ENCODE measurements at places on chromosomes 3 and 15.
A peak's percentile ranks its signal among the peaks of the same experiment; 100 is the strongest.

DNA sequence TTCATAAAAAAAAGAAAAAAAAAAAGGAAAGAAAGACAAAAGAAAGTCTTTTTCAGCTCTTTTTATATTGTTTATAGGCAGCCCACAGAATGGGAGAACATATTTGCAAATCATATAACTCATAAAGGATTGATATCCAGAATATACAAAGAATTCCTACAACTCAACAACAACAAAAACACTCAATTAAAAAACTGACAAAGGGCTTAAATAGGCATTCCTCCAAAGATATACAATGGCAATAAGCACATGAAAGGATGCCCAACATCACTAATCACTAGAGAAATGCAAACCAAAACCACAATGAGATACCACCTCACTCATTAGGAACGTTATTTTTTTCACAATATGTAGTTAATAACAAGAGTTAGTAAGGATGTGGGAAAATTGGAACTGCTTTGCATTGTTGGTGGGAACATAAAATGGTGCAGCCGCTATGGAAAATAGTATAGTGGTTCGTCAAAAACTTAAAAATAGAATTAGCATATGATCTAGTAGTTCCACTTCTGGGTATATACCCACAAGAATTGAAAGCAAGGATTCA is 54.2 kb upstream of the CMTM8 start:
- no peak for DNase-seq

- DNase-seq, result no peak
These were observed 273.0 kb downstream of the EPHB1 start for GRCh38 chr3:135068011-135068410.

- no peak for DNase-seq
These were observed 129.2 kb downstream of the NEK10 start for GRCh38 chr3:27239951-27240350.

DNA sequence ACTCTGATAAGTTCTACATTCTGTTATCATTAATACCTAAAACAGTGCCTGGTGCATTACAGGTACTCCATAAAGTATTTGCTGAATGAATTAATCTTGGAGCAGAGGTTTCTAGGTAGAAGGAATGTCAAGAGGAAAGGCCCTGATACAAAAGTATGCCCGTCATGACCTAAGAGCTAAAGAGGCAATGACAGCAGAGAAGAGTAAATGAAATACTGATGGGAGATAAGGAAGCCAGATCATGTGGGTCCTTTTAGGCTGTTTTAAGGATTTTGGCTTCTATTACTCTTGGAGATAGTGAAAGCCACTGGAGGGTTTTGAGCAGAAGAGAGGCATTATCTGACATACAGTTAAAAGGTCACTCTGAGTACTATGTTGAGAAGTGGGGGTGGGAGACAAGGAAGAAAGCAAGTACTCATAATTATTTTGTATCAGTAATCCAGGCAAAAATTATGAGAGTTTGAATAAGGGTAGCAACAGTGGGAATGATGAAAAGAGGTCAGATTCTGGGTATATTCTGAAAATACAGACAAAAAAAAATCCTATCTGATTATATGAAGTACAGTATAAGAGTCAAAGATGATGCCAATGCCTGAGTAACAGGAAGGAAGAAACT is 48.3 kb downstream of the DENND4A start:
- no peak for DNase-seq

GRCh38 chr3:124529826-124530571 is 200.3 kb upstream of the UMPS start:
- no peak for DNase-seq

DNA sequence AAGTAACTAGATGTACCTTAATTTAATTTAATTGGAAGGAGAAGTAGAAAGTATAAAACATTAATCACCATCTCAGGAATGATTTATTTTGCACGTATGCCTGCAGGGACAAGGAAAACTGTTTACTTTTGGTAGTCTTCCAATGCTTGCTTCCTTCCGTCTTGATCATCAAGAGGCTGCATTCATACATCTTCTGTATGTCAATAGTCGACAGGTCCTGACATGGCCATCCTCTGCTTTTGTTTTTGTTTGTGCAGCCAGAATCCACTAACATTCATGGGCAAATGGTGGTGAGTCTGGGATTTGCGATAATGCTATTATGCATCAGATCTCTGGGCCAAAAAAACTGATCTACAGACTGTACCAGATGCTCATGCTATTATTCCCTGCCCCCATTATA is 56.6 kb upstream of the ZPLD1 start:
- DNase-seq, result no peak

DNA sequence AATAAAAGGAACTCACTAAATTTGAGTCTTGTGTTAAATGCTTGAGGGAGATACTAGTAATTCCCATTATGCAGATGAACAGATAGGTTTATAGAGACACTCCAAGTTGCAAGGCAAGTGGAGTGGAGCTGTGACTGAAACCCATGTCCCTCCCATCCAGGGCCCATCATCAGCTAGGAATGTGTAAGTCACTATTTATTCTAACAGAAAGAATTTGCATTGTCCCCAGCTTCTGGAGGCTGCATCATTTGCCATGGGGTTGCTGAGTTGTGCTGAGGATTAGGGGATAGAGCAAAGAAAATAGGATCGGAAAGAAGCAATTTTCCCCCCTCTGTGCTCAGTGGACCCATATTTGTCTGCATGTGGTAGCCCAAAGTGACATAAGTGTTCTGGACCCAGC is 197.4 kb upstream of the RGMA start:
- DNase-seq, result no peak

DNA sequence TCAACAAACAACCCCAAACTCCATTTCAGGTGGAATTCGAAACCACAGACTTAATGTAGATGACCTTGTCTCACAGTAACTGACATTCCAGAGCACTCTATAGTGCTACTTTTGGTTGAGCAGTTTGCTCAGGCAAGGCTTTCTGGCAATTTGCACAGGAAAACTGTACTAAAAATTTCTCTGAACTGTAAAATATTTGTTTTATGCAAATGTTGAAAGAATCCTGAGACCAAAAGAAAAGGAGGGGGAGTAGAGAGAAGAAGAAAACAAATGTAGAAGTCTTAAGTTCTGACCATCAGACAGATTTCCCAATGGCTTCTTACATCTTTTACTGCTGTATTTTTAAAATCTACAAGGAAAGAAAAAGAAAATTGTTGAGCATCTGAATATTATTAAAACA is 53.5 kb downstream of the DTWD1 start:
- no peak for DNase-seq

DNA sequence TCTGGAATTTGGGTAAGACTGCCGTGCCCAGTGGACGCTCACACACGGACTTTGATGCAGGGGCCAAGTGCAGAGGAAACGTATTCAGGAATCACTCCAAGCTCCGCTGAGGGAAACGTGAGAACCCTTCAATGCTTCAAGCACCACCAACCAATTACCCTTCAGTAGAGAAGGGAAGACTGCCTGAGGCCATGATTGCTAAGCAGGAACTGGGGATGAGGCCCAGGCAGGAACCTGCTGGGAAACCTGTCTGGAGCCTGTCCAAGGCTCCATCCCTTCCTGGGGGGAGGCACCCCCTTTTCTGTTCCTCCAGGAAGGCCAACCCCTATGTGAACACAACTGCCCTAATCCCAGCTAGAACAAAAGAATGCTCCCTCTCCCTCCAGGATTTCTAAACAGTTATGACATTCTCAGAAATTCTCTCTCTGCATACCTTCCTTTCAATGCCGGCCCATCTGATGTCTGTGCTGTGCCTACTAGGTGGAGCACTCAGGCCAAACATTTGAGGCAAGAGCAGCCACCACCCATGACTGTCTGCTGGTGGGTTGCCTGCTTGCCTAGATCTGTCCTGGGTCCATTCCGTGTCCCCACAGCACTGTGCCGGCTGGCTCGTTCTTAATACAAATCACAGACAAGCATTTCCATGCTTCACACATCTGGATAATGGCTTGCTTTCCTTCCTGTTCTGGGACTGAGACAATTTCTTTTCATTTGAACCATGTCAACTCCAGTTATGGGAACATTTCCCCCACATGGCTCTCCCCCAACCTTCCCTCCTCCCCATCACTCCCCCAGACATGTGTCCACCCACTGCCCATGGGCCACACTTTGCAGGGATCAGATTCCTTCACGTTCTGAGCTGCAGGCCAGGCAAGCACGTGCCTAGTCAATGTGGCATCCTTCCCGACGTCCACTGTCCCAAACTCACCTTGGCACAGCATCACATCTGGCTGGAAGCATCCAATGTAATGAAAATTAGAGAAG is 149.4 kb downstream of the ADAMTS17 start:
- no peak for DNase-seq

- DNase-seq, result no peak
These were observed 255.0 kb downstream of the CLSTN2 start for GRCh38 chr3:140189976-140190375.

DNA sequence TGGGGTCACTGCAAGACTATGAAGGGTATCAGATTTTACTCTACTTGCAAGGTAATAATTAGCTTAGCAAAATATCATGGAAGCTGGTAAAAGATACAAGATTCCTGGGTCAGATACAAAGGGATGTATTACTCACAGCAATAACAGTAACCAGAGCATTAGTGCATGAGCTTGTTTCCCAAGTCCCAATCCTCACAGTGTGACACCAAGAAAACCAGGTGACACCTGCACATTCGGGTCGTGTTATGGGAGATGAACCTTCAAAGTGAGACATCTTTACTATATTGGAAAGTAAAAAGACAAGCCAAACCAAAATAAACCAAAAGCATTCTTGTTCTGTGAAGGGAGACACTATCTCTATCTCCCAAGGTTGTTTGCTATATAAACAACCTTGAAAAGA is 528.7 kb upstream of the TGFBR2 start:
- no peak for DNase-seq

DNA sequence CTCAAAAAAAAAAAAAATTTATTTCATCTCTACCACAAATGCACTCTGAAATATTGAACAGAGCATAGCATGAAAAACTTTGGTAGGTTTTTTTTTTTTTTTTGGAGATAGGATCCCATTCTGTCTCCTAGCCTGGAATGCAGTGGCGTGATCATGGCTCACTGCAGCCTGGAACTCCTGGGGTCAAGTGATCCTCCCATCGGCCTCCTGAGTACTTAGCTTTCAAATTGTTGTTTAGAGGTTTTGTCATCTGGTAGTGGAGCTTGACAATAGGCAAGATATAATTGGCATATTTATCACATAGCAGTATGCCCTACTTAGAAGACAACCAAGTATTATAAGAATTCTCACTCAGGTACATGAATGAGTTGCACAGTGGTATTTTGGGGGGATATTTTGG is 234.2 kb upstream of the ST8SIA2 start:
- DNase-seq, result no peak

GRCh38 chr15:39462691-39463090 is 118.2 kb upstream of the THBS1 start:
- DNase-seq, result no peak

DNA sequence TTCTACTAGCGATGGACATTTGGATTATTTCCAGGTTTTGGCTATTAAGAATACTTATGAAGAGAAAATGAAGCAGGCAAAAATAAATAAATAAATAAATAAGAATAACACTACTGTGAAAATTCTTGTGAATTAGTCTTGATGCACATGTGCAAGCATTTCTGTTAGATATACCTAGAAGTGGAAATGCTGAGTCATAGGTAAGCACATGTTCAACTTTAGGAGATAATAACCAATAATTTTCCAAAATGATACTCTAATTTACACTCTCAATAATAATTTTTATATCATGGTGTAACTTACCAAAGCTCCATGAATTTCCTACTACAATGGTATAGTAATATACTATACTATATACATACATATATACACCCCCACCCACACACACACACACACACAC is 23.4 kb downstream of the EMC4 start:
- no peak for DNase-seq

DNA sequence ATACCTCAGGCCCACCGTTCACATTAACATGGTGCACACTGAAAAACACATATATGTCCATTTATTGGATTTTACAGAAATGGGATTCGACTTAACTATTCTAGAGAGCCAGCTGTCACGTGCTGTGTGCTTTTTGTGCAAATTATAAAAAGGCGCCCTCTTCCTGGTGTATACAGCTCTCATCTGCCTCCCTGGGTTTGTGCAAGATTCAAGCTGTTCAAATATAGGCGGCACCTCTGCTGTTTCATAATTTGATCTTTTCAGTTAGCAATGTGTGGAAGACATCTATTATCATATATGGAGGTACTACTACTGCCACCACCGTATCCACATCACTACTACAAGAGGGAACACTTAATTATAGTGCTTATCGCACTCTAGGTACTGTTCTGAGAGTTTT is 187.6 kb downstream of the EBLN2 start:
- DNase-seq, result no peak

- DNase-seq, result no peak
These were observed 352.6 kb downstream of the EPHB1 start for GRCh38 chr3:135147657-135148056.

DNA sequence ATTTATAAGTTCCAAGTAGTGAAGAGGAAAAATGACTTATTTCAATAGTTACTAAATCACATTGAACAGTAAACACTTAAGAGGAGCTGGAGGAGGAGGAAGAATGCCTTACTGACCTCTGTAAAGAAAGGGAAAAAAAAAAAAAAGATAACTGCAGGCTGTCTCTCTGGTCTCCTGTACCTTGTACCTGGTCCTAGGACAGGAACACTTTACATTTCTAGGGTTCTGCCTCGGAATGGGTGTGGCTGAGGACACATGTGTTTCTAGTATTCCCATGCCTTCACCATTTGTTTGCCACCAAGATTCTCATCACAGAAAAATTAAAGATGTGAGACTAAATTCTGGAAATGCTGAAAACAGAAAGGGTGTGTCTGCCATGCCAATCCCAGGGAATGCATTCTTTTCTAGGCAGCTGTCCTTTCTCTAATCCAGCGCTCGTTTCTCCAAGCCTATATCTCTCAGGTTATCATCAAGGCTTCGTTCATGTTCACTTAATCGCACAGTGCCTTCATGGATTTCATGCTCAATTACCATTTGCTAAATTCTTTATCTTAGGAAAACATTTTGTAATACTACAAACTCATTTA is 1208.3 kb downstream of the OTOL1 start:
- no peak for DNase-seq

- DNase-seq, result no peak
These were observed 58.6 kb downstream of the PIAS1 start for GRCh38 chr15:68112706-68113105.

DNA sequence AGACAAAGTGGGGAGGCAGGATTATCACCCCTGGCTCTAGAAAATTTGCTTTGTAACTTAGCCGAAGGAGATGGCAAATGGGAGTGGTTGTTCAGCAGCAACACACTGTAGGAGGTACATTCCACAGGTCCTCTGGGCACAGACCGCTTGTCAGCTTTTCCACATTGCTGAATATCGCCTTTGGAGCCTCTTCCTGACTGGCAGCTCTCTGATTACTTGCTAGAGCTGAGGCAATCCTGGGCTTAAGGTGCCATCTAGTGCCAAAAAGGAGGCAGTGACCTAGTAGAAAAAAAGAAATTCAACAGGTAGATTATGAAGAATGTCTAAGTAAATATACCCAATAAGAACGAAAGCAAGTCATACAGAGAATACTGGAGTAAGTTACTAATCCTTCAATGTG is 13.1 kb upstream of the SCN5A start:
- peak; percentile 71 for DNase-seq

- peak; percentile 60 for DNase-seq
These were observed 86.0 kb upstream of the MFGE8 start for GRCh38 chr15:88998980-88999713.
